ENCODE measurements at places on chromosomes 6 and 20.

DNA sequence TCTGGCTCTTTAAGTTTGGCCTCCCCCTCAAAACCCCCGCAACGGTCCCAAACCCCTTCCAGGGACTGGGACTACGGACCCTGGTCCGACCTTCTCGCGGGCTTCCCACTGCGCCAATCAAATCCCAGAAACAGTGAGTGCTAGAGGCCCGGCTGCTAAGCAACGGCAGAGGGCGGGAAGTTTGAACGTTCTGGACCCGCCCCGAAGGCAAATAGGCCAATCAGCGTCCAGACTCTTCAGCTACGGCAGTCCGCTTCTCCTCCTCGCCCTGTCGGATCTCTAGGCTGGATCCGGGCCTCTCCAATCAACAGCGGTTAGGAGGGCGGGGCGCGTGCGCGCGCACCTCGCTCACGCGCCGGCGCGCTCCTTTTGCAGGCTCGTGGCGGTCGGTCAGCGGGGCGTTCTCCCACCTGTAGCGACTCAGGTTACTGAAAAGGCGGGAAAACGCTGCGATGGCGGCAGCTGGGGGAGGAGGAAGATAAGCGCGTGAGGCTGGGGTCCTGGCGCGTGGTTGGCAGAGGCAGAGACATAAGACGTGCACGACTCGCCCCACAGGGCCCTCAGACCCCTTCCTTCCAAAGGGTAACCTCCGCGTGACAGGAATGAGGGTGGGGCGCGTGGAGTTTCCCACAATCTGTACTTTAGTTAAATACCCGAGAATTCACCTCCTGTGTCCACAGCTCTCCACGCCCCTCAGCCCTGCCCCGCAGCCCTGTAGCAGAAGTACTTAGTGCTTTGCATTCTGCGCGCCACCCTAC lies at the start of gene MSH5:
Gene MSH5 (plus strand): TSS at position 367 of the 758 bp plus-strand sequence. CDS start 462 bp downstream, outside the sequence.
- DNase-seq, result peak; percentile 97

- DNase-seq, result no peak
These were observed 4.1 kb downstream of the TTLL2 start for GRCh38 chr6:167329014-167329413.

GRCh38 chr20:38806855-38807655 lies 1.6 kb downstream of the PPP1R16B start:
- peak; percentile 39 for DNase-seq

GRCh38 chr6:81613606-81614005 lies 138.9 kb downstream of the TENT5A start:
- DNase-seq, result no peak

DNA sequence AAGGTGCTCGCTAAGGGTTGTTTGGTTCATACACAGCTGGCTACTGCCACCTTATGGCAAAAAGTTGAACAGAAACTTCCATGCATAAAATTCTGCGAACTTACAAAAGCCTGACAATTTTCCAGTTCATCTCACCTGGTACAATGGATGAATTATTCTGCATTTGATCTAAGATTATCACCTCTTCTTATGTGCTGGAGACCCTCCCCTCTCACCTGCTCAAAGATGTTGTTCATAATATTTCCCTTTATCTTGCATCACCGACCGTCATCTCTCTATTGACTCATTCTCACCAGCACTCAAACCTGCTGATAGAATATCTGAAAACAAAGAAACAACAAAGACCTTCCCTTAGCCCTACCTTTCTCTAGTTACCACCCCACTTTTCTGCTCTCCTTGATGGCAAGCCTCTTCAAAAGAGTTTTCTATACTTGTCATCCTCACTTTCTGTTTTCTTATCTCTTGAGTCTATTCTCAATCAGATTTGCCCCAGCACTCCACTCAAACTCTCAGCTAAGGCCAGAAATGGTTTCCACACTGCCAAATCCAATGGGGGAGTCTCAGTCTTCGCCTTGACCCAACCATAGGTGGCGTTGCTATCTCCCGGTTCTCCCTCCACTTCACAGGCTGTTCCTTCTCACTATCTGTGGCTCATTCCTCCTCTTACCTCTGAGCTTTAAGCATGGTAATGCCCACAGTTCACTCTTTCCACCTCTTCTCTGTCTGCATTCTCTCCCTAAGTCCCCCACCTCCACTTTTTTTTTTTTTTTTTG lies 25.8 kb downstream of the SNRNP48 start:
- peak; percentile 7 for DNase-seq

- DNase-seq, result no peak
These were observed 7.7 kb upstream of the PTGIS start for GRCh38 chr20:49575551-49576060.

GRCh38 chr6:4074478-4075235 lies 4.3 kb downstream of the FAM217A start:
- no peak for DNase-seq

GRCh38 chr6:43394982-43395381 lies 25.5 kb upstream of the ZNF318 start:
- no peak for DNase-seq

- DNase-seq, result no peak
These were observed 95.5 kb downstream of the F13A1 start for GRCh38 chr6:6224933-6225486.

- DNase-seq, result no peak
These were observed 297.5 kb upstream of the FERMT1 start for GRCh38 chr20:6420336-6420735.

DNA sequence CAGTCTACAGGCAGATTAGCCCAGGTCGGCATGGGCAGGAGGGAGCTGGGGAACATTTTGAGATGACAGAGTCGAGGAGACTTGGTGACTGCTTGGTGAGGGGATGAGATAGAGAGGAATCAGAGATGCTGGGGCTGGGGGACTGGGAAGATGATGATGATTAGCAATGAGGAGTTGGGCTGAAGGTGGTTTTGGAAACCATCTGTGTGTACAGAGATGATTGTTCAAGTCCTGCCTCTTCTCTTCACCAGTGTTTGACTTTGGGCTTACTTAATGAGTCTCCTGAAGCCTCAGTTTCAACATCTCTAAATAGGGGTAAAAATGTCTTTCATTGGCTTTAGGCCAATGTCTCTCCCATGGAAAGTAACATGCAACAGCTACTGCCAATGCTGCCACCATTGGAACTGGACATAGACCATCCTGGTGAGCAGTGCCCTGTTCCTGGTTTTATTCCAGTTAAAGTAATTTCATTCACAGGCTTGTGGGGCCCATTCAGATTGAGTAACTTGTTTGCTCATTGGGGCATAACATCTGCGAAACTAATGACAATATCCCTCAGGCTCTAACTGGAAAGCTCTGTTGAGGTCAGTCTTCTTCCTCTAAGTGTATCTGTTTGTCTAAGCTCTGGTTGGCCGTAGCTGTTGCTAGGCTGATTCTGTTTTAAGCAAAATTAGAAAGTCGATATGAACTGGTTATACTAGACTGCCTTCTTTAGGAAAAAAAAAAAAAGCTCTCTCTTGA lies 99.1 kb downstream of the ARMC2 start:
- no peak for DNase-seq

DNA sequence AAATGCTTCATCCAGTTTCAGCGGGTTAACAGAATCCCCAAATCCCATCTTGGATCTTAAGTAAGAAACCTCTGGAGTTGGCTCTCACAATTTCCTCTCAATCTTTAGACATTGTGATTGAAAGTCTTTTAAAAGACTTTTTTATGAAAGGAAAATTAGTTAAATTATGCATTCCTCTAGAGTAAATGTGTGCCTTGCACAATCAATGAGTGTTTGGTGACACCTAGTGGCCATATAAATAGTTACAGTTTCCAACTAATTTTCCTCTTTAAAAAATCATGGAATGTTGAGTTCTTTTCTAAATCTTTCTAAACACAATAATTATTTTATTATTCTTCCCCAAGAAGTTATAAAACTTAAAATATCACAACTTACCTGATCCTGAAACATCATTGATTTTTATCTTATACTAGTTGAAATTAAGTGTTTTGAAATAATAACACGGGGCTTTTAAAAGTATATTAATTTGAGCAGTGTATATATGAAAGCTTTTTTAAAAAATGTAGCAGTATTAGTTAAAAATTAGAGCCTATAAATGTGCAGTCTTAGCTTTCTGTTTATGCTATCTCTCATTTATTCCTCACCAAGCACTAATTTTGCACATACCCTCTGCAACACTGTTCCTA lies 66.4 kb downstream of the PKHD1 start:
- DNase-seq, result no peak

DNA sequence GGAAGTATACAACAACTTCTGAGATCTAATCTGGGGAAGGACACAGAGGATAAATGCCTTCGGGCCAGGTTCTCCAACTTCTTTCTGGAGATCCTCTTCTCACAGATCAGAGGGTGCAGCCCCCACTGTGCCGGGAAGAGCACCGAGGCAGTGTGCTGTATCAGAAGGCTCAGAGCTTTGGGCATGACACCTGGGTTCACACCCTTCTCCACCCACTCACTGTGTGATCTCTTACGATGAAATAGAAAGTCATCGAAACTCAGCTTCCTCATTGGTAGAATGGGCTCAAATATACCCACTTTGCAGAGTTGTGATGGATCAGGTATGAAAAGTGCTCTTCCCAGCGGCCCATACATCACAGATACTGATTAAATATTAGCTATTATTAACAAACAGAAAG lies 347.5 kb upstream of the SOX4 start:
- DNase-seq, result no peak

- DNase-seq, result no peak
These were observed 115.2 kb downstream of the MRPL14 start for GRCh38 chr6:44012078-44012493.

- no peak for DNase-seq
These were observed 61.6 kb upstream of the TNFRSF21 start for GRCh38 chr6:47371139-47371869.

GRCh38 chr6:32085759-32086459 lies 23.2 kb downstream of the TNXB start:
- no peak for DNase-seq

- no peak for DNase-seq
These were observed 732.8 kb upstream of the CITED2 start for GRCh38 chr6:140107216-140107615.

GRCh38 chr6:26170181-26170580 lies 83.0 kb downstream of the HFE start:
- DNase-seq, result no peak

- no peak for DNase-seq
These were observed 1.4 kb downstream of the NFS1 start for GRCh38 chr20:35697696-35698297.

DNA sequence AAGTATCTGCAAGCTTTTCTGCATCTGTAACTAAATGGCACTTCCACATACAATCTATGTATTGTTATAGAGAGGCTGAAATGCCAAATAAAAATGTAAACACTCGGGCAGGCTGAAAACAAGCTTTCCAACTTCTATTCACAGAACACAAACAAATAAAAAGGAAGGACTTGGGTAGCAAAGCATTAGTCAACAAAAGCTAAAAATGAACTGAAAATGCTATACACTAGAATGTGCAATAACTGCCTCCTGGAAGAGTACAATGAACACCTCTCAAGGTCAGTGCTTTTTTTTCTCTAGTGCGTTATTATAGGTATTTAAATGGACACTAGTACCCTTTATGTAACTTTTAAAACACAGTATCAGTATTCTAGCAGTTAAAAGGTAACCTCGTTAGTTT lies 31.4 kb downstream of the STK38 start:
- DNase-seq, result no peak

- DNase-seq, result no peak
These were observed 59.8 kb upstream of the DEK start for GRCh38 chr6:18323935-18324705.

DNA sequence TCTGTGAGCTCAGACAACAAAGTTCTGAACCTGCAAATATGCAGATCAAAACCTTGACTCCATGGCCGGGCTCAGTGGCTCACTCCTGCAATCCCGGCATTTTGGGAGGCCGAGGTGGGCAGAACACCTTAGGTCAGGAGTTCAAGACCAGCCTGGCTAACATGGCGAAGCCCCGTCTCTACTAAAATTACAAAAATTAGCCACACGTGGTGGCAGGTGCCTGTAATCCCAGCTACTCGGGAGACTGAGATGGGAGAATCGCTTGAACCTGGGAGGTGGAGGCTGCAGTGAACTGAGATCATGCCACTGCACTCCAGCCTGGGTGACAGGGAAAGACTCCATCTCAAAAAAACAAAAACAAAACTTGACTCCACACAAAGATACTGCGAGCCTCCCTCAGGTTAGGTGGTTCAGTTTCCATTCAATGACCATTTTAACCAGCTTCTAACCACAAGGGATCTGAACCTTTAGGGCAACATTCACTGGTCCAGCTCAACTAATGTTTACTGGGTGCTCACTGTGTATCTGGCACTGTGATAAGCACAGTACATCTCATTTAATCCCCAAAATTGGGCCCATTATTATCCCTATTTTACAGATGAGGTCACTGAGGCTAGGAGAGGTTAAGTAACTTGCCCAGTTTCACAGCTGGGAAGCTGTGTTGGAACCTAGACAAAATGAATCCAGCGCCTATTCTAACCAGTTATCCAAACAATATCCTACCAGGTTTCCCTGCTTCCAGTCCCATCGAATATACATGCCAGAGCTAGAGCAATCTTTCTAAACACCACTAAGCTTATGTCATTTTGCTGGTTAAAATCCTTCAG lies 1.8 kb downstream of the SNRPB start:
- DNase-seq, result no peak

- DNase-seq, result no peak
These were observed 144.0 kb downstream of the UST start for GRCh38 chr6:148890652-148891404.

- DNase-seq, result no peak
These were observed 168.3 kb upstream of the SPACA1 start for GRCh38 chr6:87879132-87879861.

- no peak for DNase-seq
These were observed 36.8 kb downstream of the PTCHD4 start for GRCh38 chr6:48073976-48074767.

GRCh38 chr6:42417641-42418112 lies 34.0 kb downstream of the TRERF1 start:
- no peak for DNase-seq

GRCh38 chr6:114075777-114076176 lies 104.8 kb upstream of the HDAC2 start:
- DNase-seq, result no peak

DNA sequence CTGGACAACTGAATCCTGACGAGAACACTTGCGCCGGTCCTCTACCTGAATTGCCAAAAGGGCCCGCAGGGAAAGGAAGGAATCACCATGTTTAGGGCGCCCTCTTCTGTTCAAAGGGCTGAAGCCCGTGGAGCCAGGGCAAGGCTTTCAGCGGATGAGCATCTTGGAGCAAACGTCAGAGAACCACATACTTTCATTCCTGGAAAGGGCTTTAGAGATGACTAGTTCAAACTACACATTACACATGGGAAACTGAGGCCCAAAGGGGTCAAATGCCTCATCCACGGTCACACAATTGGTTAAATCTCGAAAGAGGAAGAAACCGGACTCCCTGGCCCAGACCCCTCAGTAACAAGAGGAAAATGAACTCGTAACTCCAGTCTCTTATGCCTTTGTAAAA lies 11.5 kb upstream of the ZNF133 start:
- peak; percentile 61 for DNase-seq

GRCh38 chr20:49544535-49544934 lies 23.4 kb downstream of the PTGIS start:
- no peak for DNase-seq

Data from hippocampal formation (tissue), 2 donors.